CD4-positive, alpha-beta T cell (primary cell): ENCODE measurements at places on chromosomes 7 and 10.
A peak's percentile ranks its signal among the peaks of the same experiment; 100 is the strongest.

- no peak for DNase-seq
These were observed 577.7 kb upstream of the AUTS2 start for GRCh38 chr7:69020536-69020935.

GRCh38 chr10:7090529-7090928, 320.3 kb downstream of the SFMBT2 start:
- no peak for DNase-seq

GRCh38 chr7:123528265-123528664, 6.1 kb downstream of the IQUB start:
- DNase-seq: no peak

DNA sequence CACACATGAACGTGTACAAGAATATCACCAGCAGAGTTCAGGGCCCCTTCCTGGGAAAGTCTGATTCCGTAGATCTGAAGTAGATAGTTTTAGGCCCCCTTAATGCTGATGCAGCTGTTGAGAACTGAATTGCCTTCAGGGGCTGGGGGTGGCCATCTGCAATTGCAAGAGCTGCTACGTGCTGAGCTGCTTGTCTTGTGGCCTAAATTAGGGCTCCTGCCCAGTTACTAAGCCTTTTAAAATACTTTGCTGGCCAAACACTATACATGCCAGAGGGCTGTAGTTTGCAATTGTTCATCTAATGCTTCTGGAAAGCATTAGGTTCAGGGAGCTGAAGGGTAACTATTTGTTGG, 71.7 kb downstream of the TMEM178B start:
- no peak for DNase-seq

GRCh38 chr7:47482013-47482875, 99.7 kb downstream of the TNS3 start:
- DNase-seq: no peak

DNA sequence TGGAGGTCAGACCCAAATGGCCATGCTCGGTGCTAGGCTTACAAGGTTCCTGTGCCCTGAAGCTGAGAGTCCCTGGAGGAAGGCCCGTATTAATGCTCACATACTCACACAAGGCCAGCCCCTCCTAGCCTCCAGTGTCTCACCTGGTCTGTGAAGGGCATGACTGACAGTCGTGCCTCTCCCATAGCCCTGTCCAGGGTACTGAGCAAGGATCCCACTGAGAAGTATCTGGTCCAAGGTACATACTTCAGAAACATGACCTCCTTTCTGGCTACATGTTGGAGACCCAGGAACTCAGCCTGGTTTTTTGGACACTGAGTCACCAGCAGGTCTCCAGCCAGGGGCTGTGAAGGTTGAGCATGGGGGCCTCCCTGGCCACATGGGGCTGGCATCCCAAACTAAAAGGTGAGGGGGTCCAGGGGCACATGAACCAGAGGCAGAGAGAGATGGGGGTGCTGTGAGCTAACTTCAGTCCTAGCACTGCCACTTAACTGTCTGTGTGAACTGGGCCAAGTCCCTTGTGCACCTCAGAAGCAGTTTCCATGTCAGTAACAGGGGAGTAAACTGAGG, 17.6 kb upstream of the RASGEF1A start:
- DNase-seq: no peak

DNA sequence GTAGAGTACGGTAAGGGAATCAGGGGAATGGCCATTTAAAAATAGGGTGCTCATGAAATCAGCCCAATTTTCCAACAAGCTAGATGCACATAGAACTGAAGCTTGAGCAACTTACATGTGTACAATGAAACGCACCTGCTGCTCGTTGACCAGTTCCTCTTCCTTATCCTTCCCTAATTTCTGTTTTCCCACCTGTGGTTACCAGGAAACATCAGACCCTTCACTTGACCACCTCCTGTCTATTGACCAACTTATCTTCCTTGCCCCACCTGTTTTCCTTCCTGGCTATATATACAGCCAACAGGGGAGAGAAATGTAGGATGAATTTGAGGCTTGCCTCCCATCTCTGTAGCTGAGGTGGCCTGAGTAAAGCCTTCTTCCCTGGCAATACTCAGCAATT, 37.8 kb upstream of the RAPGEF5 start:
- no peak for DNase-seq

GRCh38 chr10:34372509-34372908, 442.6 kb downstream of the PARD3 start:
- no peak for DNase-seq

DNA sequence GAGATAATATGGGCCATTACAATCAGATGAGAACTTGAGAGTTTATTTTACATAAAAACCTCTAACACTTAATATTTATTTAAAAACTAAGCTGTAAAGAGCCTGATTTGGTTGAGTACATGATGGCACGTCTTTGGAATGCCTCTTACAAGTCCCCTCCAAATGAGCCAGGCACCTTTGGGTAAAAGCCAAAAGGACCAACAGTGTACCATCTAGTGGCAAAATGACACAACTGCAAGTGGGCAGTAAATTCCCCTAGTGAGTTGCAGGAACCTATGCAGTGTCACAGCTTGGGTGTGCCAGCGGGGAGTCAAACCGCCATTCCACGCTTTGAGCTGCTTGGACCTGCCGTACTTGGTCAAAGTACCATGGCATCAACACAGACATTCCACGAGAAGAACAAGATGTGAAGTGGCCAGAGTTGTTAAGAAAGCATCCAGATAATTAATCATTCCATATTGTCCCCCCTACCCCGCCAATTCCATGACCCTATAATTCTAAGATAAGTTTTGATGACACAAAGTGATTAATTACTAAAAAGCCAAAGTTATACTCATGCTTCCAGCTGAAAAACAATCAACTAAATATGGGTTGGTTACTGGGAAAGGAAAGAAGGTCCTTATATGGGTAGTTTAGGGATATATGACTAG, 115.2 kb downstream of the SORBS1 start:
- DNase-seq: peak; percentile 51

DNA sequence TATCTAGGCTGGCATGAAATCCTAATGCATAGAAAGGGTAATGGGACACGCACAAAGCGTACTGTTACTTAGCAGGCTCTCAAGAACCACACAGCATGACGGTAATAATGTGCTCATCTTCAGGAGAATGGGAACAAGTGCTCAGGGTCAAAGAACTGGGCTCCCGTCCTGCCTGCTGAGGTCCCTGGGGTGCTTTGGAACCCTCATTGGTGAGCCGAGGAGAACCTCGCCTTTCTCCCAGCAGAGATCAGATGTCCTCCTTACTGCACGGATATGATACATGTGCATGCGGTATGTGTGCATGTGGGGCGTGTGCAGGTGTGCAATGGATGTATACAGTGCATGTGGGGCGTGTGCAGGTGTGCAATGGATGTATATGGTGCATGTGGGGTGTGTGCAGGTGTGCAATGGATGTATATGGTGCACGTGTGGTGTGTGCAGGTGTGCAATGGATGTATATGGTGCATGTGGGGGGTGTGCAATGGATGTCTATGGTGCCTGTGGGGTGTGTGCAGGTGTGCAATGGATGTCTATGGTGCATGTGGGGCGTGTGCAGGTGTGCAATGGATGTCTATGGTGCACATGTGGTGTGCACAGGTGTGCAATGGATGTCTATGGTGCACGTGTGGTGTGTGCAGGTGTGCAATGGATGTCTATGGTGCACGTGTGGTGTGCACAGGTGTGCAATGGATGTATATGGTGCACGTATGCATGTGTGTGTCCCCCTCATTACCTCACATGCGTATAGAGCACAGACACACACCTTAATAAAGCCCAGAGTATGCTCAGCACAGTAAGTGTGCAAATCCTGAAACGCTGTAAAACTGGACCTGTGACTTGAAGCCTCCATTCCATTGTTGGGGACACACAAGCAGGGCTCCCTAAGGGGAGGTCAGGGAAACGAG, 336.3 kb downstream of the PTPRN2 start:
- no peak for DNase-seq

GRCh38 chr7:12870219-12870618, 182.8 kb downstream of the ARL4A start:
- no peak for DNase-seq

- DNase-seq: no peak
These were observed 6.0 kb upstream of the HMX3 start for GRCh38 chr10:123129618-123130271.

- DNase-seq: no peak
These were observed 16.5 kb downstream of the MDH2 start for GRCh38 chr7:76064208-76064970.

GRCh38 chr10:99743841-99744240, 11.8 kb downstream of the CUTC start:
- DNase-seq: no peak

DNA sequence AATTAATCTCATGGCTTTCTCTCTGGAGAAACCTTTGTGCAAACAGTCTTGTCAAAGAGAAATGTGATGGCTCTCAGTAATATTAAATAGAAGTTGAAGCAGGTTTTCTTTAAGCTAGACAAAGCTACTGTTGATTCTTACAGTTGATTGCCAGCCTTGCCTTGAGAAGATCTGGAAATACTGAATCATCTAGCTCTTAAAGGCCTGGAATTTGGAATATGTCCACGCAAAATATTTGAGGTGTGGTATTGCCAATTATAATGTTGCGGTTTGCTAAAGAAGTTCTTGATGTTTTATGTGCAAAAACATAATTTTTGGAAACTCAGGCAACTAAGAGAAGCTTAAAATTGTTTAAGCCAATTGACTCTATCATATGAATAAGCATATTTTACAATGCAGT, 371.9 kb downstream of the PHF14 start:
- DNase-seq: no peak

GRCh38 chr7:26081638-26082037, 70.4 kb upstream of the NFE2L3 start:
- DNase-seq: no peak

DNA sequence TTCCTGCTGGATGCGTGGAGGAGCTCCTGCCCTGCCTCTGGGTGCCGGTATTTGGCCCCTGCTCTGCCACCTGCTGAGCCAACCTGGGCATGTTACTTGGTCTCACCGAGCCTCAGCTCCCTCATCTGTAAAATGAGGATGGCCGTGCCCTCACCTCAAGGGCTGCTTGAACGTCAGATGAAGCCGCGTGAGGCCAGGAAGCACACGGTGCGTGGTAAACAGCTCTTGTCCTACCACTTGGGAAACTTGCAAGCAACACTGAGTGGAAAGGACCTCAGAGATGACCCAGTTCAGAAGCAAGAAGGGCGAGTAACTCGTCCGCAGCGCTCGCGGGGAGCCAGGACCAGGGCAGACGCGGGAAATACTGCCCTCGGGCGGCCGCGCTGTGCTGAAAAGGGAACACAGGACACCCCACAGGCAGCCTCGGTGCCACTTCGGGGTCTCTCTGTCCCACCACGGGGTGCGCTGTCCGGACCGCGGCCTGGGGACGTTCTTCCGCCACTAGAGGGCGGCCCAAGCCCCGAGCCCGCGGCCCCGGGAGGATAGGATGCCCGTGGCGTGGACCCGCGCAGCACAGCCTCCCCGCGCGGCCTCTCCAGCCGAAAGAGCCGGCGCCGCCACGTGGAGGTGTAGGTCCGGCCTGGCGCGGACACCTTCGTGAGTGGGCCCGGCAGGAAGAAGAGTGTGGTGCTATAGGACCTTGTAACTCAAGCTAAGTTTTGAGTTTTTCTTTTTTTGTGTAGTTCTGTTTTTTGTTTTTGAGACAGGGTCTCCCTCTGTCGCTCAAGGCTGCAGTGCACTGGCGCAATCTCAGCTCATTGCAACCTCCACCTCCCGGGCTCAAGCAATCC, 94.1 kb downstream of the PRKAG2 start:
- peak; percentile 41 for DNase-seq

DNA sequence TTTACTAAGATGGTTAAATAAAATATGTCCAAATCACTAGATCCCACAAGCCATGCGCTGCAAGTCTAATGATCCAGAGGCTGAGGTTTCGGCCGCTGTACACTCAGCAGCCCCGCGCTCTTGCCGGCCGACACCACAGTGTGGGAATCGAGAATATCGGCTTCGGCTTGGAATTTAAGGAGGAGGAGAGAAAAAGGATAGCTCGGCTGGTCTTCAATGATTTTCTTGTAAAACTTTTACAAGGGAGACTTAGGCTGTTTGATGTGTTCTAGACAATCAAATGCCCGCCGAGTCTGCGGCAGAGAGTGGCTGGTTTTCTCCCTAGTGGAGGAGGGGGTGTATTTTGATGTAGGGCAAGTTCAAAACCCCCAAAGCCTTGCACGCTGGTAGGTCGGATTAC, 118.2 kb upstream of the TCF7L2 start:
- no peak for DNase-seq

GRCh38 chr7:105655500-105656380, 74.4 kb upstream of the EFCAB10 start:
- DNase-seq: no peak

- no peak for DNase-seq
These were observed 117.2 kb downstream of the ANLN start for GRCh38 chr7:36506820-36507219.

GRCh38 chr10:43942096-43942850, 293.6 kb upstream of the ZNF32 start:
- no peak for DNase-seq

- DNase-seq: no peak
These were observed 94.6 kb downstream of the FGFR2 start for GRCh38 chr10:121503587-121504051.

- DNase-seq: no peak
These were observed 12.5 kb upstream of the CALD1 start for GRCh38 chr7:134766779-134767519.

DNA sequence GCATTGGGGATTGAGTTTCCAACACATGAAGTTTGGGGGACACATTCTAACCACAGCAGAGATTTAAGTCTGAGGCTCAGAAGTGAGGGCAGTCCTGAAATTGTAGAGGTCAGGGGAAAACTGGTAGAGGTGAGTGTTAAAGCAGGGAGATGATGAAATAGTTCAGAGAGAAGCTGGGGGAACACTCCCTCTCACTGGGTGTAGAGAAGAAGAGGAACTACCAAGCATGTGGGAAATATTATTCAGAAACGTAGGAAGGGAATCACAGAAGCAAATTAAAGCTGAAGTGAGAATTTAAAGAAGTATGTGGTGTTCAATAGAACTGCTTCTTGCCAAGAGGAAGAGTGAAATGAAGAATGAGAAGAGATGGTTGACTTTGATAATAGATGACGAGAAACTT, 121.5 kb upstream of the FAM3C start:
- no peak for DNase-seq

DNA sequence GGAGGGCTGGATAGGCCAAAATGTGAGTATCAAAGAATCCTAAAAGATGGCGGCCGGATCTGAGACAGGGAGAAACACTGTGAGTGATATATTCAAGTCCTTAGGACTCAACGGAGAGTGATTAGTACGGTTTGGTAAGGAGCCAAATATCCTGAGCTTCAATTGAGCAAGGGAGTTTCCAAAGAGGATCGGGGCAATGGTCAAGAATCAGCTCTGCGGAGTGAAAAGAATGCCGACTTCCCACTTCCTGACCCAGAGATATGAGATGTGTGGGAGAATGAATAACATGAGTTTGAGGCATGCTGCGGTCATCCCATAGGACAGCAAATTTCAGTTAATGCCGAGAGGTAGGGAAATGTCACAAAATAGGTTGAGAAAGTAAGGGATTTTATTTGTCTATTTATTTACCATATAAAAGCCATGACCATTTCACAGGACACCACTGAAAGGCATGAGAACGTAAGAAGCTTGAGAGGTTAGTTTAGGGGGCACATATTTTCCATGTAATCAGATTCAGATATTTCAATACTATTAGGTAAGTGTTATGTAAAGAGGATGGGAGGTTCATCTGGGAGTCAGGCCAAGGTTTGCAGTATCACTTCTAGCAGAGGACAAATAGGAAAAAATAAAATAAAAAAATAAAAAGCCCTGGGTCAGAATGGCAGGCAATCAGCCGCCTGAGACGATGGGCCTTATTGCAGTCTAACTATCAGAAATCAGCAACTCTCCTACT, 165.6 kb downstream of the HGF start:
- no peak for DNase-seq
